ENCODE measurements at places on chromosomes 16 and 17.

DNA sequence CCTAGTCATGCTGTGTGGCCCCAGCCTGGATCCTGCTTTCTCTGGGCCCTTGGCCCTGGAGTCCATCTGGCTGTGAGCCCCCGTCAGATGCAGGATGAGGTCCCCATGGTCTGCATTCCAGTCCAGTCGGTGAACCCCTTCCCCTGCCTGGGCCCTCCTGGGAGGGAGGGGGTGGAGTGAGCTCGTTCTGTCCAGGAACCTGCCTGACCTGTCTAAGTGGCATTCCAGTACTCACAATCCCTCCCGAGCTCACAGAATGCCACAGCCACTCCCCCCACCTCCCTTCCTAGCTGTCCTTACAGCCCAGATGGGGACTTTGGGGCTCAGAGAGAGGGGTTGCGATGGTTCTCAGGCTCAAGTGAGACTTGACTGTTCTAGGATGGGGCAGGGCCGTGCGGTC is 15.5 kb downstream of the SPNS2 start:
- no peak for DNase-seq

GRCh38 chr17:35540589-35541404 is 3.3 kb upstream of the SLFN12L start:
- no peak for DNase-seq

GRCh38 chr17:75518201-75518600 is 1.9 kb downstream of the TSEN54 start:
- DNase-seq: no peak

DNA sequence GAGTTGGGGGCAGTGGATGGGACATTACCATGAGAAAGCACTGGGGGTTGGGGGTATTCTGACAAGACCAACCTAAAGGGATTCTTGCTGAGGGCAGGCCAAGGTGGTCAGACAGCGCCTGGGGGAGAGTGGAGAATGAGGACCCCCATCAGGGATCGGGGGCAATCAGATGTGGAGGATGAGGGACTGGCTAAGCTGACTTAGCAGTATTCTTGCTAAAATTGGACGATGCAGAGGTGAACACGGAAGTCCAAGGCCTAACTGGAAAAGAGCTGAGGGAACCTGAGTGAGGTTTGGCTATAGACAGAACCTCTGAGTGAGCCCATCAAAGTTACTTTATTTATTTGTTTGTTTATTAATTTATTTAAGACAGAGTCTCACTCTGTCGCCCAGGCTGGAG is 9.2 kb downstream of the QPRT start:
- DNase-seq: no peak

GRCh38 chr17:82031885-82032627 is 578 bp downstream of the RAC3 start:
- DNase-seq: peak; percentile 9

DNA sequence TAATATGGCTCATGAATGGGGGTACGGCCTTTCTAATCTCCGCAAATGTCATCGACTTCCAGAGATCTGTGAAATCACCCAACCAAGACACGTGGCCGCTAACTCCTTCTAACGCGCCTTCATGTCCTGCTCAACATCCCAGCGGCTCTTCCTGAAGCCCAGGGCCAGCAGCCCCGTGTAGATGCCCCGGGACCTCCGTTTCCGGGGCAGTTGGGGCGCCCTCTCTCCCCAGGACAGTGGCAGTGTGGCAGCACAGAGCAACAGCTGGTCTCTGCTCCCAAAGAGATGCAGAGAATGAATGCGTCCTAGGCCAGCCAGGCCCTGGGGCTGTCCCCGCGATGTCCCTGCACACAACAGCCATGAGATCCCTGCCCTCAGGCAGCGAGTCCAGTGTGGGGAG is 153.5 kb downstream of the RBFOX3 start:
- no peak for DNase-seq

- DNase-seq: peak; percentile 48
Observed at GRCh38 chr17:67531291-67531690, 154.2 kb downstream of the PITPNC1 start.

DNA sequence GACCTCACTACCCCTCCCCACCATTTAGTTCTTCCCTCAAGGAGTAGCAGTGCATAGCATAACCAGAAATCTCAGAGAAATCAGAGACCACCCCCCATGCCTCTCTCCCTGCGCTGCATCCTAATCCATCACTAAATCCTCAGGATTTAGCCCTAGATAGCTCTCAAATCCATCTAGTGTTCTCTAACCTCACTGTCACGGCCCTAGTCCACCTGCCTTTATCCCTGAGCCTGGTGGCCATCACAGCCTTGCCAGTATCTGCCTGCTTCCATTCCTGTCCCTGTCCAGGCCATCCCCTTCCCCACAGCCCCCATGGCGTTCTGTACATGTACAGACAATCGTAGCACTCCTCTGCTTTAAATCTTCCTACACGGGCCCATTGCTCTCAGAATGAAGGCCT is 19.1 kb downstream of the CBLN1 start:
- DNase-seq: no peak

GRCh38 chr16:82643936-82644630 is 17.3 kb downstream of the CDH13 start:
- no peak for DNase-seq

- DNase-seq: no peak
Observed at GRCh38 chr17:77859035-77859810, 99.3 kb upstream of the TNRC6C start.

DNA sequence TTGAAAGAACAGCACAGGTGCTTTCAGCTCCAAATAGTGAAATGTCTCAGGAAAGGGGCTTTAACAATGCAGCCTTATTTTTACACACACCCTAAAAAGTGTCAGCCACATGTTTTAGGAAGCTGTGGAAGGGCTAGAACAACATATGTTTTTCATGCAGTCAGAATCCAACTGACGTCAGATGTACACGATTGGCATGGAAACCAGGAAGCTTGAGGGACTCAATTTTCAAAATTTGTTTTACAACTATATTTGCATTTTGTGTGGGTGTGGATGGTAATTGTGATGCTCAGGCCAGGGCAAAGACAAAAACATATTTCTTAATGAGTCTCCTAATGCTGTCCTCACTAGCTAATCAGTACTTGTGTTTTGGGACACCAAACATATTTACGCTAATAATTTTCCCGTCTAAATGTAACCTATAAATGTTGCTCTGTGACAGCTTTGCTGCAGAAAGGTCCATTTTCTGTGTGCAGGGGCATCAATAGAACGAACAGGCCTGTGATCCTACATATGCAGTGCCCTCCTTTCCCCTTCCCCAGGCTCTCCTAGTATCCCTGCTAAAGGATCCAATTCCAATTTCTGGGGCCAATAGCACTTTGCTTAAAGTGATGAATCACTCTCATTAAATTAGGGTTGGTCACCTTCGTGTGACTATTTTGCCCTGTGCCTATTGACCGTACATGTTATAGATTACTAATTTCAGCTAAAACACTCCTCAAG is 434.0 kb upstream of the CDH5 start:
- no peak for DNase-seq

DNA sequence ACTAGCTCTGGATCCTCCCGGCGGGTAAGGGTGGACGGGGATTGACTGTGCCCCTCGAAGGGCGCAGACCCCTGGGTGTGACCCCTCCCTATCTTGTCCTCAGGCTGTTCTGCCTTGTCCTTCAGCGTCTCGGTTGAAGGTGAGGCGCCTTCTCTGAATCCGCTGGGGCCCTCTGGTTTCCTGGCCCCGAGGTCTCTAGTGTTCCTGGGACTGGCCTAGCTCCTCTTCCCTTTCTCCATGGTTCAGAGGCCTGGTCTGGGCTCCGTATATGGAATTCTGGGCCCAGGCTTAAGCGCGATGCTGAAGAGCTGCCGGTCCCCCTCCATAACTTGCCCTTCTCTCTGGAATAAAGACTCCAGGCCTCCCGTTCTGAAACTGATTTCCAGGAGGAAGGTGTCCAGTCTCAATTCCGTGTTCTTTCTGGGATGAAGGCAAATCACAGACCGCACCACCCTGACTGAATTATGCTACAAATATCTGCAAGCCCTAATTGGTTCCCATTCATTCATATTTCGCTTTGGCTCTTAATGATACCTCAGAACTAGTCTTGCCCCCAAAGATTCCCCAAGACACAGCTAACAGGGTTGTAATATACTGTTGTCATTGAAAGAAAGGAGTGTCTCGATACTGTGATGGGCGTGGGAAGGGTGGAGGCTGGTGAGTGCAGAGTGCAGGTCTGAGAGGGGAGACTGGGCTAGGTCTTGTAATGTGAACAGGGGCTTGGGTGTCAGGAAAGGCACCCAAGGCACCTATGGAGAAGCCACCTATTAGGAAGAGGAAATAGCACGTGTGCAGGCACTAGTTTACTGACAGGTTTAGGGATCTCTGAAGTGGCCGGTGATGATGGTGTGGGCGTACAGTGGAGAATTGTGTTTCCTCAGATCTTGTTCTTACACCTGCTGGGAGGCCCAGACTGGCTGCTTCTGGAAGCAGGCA is 851 bp downstream of the EDC4 start:
- no peak for DNase-seq

- DNase-seq: peak; percentile 15
Observed at GRCh38 chr17:75457047-75457654, 716 bp downstream of the TMEM94 start.

DNA sequence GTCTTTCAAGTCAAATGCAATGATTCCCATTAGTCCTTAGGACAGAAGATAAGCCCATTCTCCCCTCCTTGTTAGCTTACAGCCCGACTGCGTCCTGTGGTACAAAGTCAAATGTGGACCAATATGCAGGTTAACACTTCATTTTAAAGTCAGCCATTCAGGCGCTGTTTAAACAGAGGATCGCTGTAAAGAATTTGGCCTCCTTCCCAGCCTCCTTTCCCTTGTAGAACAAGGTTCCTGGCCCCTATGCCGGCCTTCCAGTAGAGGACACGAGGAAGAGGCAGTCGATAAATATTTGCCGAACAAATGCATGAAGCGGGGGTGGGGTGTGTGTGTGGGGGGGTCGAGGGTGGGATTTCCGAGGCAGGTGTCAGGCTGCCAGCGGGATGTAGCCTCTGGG is 4.3 kb downstream of the SDK2 start:
- DNase-seq: no peak

DNA sequence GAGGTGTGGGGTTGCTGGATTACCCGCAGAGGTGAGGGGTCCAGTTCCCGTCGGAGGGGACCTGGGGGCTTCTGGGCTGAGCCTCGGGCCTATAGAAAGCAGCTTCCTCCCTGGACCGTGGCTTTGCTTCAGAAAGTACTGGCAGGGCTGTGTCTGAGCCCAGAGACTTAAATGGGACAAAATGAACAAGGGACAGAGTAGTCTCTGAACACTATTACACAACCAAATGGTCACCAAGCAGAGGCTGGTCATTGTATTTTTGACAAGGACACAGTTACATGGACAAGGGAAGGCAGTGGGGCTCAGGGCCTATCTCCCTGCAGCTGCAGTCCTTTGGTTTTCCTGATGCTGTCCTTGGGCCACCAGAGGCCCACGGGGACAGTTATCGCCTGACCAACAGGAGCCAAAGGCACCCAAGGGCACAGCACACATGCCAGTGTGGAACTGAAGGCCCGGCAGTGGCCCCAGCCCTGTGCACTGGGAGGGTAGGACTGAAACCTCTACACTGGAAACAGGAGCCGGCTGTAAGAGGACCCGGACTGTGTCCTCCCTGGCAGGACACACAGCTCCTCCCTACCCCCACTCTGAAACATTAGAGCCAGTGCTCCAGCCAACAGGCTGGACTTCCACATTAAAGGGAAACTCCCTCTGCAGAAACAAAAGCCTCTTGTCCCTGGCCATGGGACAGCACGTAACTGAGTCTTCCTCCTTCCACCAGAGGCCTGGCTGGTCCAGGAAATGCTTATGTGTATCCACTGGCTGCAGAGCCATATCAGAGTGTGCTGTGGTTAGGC is 26.0 kb upstream of the ERN1 start:
- no peak for DNase-seq

DNA sequence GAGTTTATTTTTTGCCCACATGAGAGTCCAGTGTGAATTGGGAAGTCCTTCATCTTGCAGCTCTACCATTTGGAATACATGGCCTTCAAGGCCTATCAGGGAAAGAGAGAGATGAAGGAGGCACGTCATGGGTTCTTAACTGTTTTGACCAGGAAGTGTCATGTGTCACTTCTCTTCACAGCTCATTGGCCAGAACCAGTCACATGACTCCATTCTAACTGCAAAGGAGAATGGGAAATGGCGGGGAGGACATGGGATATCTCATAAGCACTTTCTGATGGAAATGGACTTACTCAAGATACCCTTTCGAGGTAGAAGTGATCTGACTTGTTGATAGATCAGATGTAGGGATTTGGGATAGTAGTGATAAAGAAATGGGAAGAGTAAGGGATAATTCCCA is 57.9 kb upstream of the CES5A start:
- no peak for DNase-seq

GRCh38 chr17:67629971-67630320 is 87.8 kb upstream of the NOL11 start:
- DNase-seq: peak; percentile 28

DNA sequence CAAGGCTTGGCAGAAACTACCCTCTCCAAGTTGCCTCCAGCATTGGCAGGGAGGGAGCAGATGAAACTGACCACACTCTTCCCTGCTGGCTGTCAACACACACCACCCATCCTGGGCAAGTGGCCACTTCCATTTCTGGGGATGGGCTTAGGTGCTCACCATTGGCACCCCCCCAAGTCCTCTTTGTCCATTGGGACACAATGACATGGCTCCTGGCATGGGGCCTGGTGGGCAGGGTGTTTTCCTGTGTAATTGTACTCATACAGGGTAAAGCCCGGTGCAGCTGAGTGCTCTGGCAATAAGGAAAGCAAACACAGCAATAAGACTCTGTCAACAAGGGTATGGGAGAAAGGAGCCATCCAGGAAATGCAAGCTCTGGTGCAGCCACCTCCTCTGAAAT is 22.6 kb downstream of the SCNN1B start:
- no peak for DNase-seq

DNA sequence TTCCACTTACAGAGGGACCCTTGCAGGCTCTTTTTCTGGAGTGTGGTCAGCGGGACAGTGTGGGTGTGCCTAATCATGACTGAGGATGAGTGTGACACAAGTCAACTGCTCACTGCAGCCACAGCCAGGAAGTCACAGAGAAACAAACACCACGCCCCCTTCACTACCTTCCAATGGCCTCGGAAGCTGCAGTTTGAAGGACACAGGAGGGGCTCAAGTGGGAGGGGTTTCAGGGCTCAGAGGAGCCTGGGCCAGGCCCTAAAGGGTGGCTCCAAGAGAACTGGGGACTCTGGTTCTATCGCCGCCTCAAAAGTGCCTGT is 116.2 kb upstream of the SDK2 start:
- no peak for DNase-seq

GRCh38 chr17:46150216-46150963 is 42.8 kb downstream of the KANSL1 start:
- DNase-seq: no peak

GRCh38 chr16:73909529-73910035 is 387.0 kb upstream of the PSMD7 start:
- no peak for DNase-seq
